ENCODE measurements at places on chromosomes 6 and 20. TPM values are rescaled to one million over a fixed set of nuclear protein-coding genes. Genes with fewer than 3 reads are reported as not detected.
A peak's percentile ranks its signal among the peaks of the same experiment; 100 is the strongest.

OPN5 gene
- total RNA-seq = not detected

PRSS35 gene
- total RNA-seq = 6.8 TPM

ARMC12 gene
- total RNA-seq = 0.50 TPM

TXLNB gene
- total RNA-seq = 1.5 TPM

SEL1L2 gene
- total RNA-seq = not detected

AFDN gene
- total RNA-seq = 57.1 TPM

PRDM1 gene
- total RNA-seq = 5.4 TPM

TP53TG5 gene
- under 0.01 TPM for total RNA-seq

DNA sequence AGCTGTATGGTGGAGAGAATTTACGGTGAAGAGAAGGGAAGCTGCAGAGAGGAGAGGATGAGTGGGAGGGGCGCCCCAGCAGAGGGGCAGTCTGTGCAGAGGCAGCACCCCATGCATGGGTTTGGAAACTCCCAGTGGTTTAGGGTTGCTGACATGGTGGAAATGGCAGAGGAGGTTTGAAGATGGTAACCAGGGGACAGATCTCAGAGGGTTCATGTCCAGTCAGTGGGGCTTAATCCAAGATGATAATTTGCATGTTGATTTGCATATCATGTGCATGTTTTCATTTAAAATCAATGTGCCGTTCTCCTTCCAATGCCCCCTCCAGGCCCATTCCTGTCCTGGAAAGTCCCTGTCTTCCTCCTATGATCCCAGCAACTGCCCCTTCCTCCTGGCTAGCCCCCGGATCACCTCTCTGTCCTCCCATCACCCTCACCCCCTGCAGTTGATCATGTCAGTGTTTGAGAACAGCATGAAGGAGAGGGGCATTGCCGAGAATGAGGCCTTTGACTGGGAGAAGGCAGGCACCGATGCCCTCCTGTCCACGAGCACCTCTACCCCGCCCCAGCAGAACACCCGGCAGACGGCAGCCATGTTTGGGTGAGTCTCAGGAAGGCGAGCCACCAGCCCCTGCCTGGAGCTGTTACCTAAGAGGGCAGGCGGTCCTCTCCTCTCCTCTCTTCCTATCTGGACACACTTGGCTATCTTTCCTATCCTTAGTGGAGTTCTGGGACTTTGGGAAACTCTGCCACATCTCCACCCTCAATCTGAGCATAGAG lies 14.3 kb downstream of the TTBK1 start:
- DNase-seq = no peak

- DNase-seq = peak; percentile 39
Measured at GRCh38 chr6:52499026-52499425, 77.8 kb downstream of the TRAM2 start.

- DNase-seq = no peak
Measured at GRCh38 chr6:128057541-128057940, 156.7 kb upstream of the THEMIS start.

GRCh38 chr20:15909995-15910394 lies 663.3 kb downstream of the KIF16B start:
- DNase-seq = no peak

DNA sequence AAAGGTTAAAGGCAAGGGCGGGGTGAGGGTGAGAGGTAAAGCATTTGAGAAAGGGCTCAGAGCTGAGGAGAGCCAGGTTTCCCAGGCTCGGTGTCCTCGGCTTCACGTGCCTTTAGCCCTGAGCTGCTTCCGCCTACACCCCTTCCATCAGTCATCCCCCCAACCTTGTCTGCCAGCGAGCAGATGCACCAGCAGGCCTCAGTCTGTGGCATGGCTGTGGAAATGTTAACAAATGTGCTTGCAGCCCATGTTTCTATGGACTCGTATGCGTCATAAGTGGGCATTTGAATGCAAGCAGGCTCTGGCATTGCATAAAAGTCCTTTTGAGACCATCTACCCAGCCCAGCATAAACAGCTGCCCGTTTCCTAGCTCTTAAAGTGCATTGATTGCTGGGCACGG lies 88.8 kb downstream of the SYNJ2 start:
- DNase-seq = no peak

DNA sequence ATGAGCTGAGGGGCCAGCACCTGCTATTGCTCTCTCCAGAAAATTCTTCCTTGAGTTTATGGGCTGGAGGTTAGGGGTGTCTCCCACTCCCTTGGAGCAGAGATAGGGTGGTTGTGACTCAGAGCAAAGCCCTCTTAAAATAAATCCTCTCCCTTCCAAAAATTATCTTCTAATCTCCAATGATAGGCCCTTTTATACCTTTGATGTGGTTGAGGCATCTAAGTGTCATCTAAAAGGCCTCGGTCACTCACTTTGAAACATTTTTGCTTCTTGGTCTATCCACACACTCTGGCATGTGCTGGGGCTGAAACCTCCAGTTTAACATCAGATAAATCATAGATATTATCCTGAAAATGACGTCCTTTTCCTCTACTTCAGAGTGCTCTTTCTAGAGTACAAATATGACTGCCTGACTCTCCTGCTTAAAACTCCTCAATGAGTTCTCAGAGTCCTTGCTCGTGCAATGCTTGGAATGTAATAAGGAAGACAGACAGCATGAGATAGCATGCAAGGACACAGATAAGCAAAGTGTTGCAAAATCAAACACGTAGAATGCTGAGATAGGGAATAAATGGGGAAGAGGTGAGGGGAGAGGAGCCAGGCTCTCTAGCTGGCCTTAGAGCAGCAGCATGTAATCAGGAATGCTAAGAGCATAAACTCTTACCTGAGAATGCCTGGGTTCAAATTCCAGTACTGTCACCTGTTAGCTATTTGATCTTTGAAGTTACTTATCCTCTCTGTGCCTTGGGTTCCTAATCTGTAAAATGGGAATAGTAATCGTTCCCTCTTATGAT lies 374.1 kb upstream of the CITED2 start:
- no peak for DNase-seq

DNA sequence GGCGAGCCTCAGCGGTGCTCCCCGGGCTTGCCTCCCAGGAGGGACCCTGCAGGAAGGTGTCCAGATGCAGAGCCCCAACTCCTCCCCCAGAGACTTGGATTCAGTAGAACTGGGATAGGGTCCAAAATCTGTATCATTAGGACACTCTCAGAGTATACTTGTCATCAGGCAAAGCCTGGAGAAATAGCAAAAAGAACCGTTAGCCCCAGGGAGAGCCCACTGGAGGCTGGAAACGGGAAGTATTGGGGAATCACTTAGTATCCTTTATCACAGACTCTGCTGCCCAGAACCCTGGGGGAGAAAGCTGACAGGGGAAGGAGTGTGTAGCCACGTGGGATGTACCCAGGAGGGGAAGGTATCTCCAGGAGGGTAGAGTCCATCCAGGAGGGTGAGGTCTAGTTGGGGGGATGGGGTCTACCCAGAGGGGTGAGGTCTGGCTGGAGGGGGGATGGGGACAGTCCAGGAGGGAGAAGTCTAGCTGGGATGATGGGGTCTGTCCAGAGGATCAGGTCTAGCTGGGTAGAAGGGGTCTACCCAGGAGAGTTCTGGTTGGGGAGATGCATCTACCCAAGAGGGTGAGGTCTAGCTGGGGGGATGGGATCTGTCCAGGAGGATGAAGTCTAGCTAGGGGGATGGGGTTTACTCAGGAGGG lies 107.2 kb downstream of the LY86 start:
- DNase-seq = no peak

- DNase-seq = no peak
Measured at GRCh38 chr20:32216179-32217142, 8.8 kb downstream of the POFUT1 start.

GRCh38 chr6:28747631-28748157 lies 176.1 kb downstream of the TRIM27 start:
- peak; percentile 49 for DNase-seq

DNA sequence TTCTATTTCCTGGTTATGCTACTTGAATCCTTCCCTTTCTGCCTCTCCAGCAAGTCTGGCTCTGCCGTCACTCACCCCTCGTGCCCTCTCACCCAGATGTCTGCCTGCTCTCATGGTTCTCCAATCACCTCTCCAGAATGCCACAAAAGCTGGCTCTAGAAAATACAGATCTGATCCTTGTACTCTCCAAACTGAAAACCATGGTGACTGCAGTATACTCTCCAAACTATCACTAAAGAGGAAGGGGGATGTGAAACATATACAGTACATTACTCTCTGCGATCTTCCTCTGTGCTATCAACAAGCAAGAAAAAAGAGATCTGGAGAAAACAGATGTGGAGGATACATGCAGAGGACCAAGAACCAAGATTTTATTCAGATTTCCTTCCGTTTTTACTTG lies 91.1 kb downstream of the ATXN1 start:
- no peak for DNase-seq

- DNase-seq = no peak
Measured at GRCh38 chr6:53199156-53199555, 50.5 kb upstream of the GCM1 start.

GRCh38 chr6:25670208-25670607 lies 18.2 kb downstream of the SCGN start:
- no peak for DNase-seq

DNA sequence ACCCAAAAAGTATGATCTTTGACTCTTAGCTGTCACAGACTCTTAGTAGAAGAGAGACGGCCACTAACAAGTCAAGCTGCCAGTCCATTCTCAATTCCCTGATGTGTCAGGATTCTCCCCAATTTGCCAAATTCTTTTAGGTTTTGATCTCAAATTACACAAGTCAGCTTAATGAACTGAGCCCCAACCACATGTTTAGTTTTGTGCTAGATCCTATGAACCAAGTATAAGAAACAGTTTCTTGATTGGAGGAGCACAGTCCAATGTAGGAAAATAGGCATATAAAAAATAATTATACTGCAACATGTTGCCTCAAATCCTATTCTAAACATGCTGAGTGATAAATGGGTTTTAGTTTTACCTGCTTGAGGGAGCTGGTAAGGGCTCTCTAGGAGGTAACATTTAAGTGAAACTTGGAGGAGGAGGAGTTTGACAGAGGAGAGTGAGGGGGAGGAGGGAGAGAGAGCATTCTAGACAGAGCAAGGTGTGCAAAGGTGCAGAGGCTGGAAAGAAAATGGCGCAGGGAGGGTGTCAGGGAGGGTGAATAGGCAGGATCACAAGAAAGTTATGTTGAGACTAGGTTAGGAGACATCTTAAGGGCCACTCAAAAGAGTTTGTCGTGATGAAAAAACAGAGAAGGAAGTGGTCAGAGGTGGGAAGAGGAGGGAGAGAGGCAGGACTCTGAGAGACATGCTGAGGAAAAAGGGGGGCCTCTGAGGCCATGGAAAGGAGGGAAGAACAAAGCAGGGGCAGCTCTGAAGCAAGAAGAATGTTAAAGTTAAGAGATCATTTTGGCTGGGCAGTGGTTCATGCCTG lies 22.8 kb upstream of the FAM83C start:
- no peak for DNase-seq

- DNase-seq = no peak
Measured at GRCh38 chr20:38697306-38697705, 27.0 kb upstream of the SLC32A1 start.
